Endothelial cell (in vitro differentiated cells): ENCODE measurements at places on chromosomes 4 and X.
A peak's percentile ranks its signal among the peaks of the same experiment; 100 is the strongest.

DNA sequence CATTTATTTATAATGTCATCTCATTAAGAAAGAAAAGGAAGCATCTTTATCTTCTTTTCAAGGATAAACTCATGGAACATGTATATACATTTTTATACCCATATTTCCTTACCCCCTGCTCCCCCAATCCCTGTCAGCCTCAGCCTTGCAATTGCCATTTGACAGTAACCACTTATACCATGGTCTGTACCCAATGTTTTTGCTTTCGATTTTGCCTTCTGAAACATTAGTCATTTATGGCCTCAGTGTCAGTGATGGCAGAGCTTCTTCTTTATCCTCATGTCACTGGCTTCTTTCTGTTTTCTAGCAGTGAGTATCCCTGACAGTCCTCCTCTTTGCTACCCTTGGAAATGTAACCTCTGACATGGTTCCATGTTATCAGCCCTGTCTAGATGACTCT, 228.4 kb downstream of the SPRY1 start:
- DNase-seq = no peak

DNA sequence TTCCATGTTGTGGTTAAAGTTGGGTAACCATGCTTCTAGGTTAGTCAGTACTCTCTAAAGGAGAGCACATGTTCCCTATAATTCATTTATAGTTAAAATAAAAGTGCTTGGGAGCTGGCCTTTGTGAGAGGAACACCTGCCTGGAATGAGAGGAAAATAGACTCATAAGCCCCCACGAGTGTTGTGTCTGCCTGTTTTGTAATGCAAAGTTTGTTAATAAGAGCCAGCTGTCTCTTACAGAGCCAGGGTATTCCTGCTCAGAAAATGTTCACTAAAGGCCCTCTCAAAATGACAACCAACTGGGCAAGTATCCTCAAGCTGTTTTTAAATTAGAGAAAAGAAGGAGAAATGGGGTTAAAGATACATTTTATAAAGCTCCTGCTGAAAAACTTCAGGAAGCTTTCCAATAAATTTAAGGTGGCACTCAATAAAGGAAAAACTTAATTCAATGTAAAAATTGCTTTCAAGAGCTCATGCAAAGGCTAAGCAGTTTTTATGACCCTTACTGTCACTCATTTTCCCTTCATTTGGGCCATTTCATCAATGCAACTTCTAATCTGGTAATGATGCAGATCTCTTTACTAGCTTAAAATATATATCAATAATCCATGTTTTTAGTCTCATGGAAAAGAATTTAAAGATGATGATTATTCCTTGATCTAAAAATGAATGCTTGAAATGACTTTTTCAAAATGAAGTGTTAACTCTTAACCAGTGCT, 793.6 kb downstream of the STPG2 start:
- DNase-seq = no peak

GRCh38 chr4:5991405-5991804, 26.8 kb downstream of the C4orf50 start:
- no peak for DNase-seq

- DNase-seq = no peak
These were observed 104.2 kb downstream of the KLHL8 start for GRCh38 chr4:87116231-87116630.

GRCh38 chr4:153489856-153490558, 23.8 kb downstream of the TMEM131L start:
- no peak for DNase-seq

- DNase-seq = no peak
These were observed 38.7 kb downstream of the RAI2 start for GRCh38 chrX:17822351-17822750.

GRCh38 chr4:28075401-28075956, 1214.8 kb downstream of the STIM2 start:
- no peak for DNase-seq

DNA sequence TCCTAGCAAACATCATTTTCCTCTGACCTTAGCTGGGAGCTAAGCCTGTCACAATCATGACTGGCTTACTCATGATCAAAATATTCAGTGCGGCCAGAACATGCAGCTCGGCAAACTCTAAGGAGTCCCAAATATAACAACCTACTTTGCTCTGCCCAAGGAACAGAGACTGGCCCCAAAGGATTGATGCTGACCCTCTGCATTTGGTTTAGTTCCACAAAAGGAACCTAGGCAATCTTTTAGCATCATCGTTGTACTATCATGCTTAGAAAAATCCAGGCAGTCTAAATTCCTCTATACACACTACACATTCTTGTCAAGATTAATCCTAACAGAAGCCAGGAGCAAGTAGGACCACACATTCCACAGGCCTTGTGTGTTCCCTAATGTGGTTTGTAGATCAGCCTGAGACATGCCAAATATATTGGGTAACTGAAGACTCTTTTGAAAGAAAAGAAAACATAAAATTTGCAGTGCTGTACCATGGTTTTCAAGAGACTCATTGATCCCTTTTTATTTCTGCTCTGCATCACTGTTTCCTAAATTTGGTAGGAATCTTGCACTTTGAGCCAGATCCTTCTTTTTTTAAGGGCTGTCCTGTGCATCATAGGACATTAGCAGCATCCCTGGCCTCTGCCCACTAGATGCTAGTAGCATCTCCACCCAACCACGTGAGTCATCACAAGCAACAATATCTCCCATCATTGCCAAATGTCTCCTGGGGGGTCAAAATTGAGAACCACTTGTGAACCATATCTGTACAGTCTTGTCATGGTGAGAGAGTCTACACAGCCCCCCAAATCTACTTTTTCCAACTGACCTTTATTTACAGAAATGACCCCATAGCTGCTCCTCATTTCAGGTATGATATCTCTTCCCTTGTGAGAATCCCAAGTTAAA, 17.6 kb upstream of the CC2D2A start:
- DNase-seq = no peak

GRCh38 chr4:3344596-3344995, 51.8 kb downstream of the RGS12 start:
- no peak for DNase-seq

DNA sequence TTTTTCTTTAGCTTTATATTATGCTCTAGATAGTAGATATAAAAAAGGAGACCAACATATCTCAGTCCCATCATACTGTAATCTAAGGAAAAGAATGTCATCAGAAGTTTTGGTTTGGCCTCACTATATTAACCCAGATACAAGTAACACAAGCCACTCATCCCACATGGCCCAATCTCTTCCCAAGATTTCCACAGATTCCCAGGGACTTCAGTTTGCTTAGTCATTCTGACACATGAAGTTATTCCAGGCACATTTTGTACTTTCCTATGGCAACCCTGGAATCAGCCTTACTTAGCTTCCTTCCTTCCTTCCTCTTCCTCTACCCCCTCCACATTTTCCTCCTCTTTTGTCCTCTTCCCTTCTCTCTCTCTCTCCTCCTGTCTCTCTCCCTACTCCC, 21.7 kb upstream of the DCLK2 start:
- DNase-seq = no peak

- no peak for DNase-seq
These were observed 22.0 kb downstream of the RAB39B start for GRCh38 chrX:155242300-155242699.

- no peak for DNase-seq
These were observed 3.3 kb downstream of the RPS4X start for GRCh38 chrX:72273718-72274117.

DNA sequence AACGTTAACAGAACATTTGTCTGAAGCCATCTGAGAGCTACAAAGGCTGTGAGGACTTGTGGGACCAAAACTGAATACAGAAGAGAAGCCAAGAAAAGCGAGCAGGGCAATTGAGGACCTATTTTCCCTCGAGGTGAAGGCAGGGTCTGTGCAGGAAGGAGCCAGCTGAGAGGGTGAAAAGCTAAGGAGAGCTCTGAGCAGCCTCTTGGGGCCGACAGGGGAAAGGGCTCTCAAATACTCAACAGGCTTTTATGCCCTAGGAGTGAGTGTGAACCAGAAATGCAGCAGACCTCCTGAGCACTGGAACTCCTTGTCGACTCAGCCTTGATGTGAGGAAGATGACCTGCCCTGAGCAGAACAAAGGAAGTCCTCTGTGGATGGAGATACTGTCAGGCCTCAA, 54.2 kb downstream of the C4orf50 start:
- DNase-seq = no peak

DNA sequence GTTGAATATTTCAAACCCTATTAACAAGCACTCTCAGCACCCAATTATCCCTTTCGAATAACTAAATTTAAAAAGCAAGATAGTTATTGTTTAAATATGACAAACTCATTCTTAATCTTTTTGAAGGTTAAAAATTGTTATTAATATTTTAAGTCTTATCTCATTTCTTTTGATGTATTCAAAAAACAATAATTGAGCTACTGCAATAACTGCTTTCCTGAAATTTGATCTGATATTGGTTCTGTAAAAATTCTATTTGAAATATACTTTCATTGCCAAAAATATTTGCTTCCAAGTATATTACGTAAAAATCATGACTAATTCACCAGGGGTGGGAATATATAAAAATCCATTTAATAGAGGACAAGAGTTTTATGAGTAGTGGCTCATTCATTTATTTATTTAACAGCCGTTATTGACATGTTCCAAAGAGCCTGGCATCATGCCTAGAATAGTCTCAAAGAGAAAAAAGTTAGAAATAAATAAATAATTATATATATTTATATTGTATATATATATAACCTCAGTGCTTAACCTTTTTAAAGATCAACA, 34.4 kb downstream of the GLRA3 start:
- DNase-seq = no peak

GRCh38 chrX:83845397-83845796, 15.5 kb upstream of the CYLC1 start:
- peak; percentile 2 for DNase-seq

DNA sequence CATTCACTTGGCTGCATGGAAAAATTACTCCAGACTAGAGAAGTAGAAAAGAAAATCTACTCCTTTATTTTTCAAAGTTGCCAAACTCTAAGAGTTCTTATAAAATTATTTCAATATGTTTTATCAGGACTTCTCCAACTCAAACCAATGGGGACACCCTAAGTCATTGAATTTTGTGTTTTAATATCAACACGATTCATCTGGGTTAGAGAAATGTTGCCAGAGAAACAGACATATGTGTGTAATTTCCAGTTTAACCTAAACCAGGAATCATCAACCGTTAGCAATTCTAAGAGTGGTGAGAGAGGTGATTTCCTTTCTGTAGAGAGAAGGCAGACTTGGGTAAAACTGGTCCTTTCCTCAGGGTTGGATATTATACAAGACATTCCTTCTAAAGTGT, 291.8 kb downstream of the LDB2 start:
- DNase-seq = no peak

DNA sequence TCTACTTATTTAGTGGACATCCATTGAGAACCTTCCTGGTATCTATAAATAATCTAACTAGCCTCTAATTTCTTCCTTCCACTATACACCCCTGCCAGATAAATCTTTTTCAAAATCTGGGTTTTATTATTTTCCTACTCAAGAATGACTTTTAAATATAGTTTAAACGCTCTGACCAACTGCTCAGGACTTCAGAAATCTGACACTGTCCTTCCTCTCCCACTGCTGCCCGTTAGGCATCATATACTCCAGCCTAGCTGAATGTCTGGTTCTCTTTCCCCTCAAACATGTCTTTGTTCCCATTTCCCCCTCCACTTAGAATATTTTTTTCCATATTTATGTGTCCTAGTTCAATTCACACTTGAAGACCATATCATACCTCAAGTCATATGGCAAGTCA, 35.2 kb upstream of the CBLL2 start:
- no peak for DNase-seq
